Femur (tissue), 1 donor: ENCODE measurements at places on chromosomes 3 and 15.

- DNase-seq = no peak
Measured at GRCh38 chr3:6825524-6825923, 35.4 kb upstream of the GRM7 start.

DNA sequence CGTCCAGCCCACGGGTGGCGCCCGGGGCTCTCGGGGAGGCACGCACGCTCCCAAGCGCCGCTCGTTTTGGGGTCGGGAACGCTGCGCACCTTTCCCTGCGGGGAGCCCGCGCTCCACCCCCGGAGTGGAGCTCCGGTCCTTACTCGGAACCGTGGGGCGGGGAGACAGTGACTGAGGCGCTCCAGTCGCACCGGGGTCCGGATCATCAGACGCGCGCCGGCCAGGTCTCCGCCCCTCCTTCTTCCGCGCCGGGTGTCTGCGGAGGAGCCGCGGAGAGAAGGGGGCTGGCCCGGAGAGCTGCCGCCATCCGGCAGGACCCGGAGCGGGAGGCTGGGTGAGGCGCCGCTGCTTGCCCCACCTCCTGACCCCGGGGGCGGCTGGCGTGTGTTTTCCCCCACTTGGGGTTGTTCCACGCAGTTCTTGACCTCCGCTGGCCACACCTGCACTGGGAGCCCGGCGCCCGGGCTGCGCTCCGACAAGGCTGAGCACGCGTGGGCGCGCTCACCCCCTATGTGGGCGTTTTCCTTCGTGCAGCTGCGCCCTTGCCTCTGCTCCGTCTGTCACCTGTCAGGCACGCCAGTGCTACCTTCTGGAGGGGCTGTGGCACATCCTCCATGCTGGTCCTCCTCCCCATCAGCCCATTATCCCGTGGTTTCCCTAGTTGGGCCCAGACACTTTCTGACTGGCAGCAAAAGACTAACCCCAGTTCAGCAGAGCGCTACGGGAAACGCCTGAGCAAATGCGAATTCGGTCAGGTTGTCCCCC is at the start of gene MCF2L2:
TSS of gene MCF2L2 (minus strand) at position 173 of the 765 bp plus-strand sequence. CDS start 642 bp downstream, outside the sequence.
- DNase-seq = peak; percentile 66

- no peak for DNase-seq
Measured at GRCh38 chr3:184160456-184160855, 5.3 kb downstream of the DVL3 start.

GRCh38 chr3:195900436-195901355 is 7.7 kb downstream of the TNK2 start:
- peak; percentile 87 for DNase-seq

DNA sequence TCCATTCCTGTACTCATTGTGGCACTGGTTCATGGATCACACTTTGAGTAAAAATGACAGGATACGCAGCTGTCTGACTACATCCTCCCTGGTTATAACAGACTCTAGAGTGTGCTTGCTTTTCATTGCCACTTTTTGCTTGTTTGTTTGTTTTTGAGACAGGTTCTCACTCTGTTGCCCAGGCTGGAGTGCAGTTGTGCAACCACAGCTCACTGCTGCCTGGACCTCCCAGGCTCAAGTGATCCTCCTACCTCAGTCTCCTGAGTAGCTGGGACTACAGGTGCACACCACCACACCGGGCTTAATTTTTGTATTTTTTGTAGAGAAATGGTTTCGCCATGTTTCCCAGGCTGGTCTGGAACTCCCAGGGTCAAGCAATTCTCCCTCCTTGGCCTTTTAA is 89.3 kb upstream of the ROBO2 start:
- DNase-seq = no peak

DNA sequence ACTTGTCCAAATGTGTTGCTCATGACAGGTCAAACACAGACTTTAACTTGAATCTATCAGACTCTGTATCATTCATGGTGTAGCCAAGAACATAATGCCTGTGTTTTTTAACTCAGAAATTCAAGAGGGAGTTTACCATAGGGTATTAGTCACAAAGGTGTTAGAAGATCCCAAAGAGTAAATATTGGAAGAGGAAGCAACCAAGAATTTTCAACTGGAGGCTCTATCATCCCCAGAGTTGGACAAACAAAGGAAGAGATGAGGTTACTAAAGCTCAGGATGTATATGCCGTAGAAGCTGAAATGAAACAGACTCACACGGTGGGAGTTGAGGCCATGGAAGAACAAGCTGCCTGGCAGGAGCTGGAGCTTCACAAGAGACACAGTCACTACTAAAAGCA is 116.2 kb upstream of the COL8A1 start:
- no peak for DNase-seq
